ENCODE measurements at places on chromosomes 4 and X. TPM values are rescaled to one million over a fixed set of nuclear protein-coding genes. Genes with fewer than 3 reads are reported as not detected.

Gene PCSK1N
- 3.3 TPM for total RNA-seq

Gene NDST3
- total RNA-seq = under 0.01 TPM

Gene CCNA2
- 0.73 TPM for total RNA-seq

Gene KIAA1210
- total RNA-seq = not detected

Gene GNRHR
- not detected for total RNA-seq

Gene RS1
- not detected for total RNA-seq

Gene DBET
- not detected for total RNA-seq

Gene USP17L21
- not detected for total RNA-seq

Gene TLL1
- total RNA-seq = not detected

Gene F8A3
- total RNA-seq = 1.5 TPM

Gene ADD1
- total RNA-seq = 147 TPM

Gene PUDP
- total RNA-seq = 3.6 TPM

Gene GABRE
- total RNA-seq = under 0.01 TPM

Gene NMU
- not detected for total RNA-seq

Gene USP17L18
- total RNA-seq = not detected

Gene MAMLD1
- total RNA-seq = 0.10 TPM

Gene SETD7
- total RNA-seq = 33.2 TPM

Gene GPRASP2
- 1.8 TPM for total RNA-seq

Gene CDX4
- not detected for total RNA-seq

Gene ODAPH
- total RNA-seq = 0.10 TPM

Gene RTL3
- total RNA-seq = not detected

Gene GABRA4
- under 0.01 TPM for total RNA-seq

Gene SHOX
- total RNA-seq = not detected

Gene CT45A3
- not detected for total RNA-seq

Gene SLC2A9
- 5.0 TPM for total RNA-seq

Gene TLR2
- total RNA-seq = 155 TPM

Gene CPZ
- total RNA-seq = not detected

Gene DDIT4L
- 0.21 TPM for total RNA-seq

Gene DMRTC1B
- total RNA-seq = 0.42 TPM

Gene IL2
- 1.3 TPM for total RNA-seq

All from mononuclear cell (primary cell).